ENCODE measurements at places on chromosomes 4 and X. TPM values are rescaled to one million over a fixed set of nuclear protein-coding genes. Genes with fewer than 3 reads are reported as not detected.

The RXFP1 gene
- not detected for total RNA-seq

The NOX1 gene
- not detected for total RNA-seq

The PLA2G12A gene
- 15.4 TPM for total RNA-seq

The AVPR2 gene
- total RNA-seq, result not detected

The NMU gene
- not detected for total RNA-seq

The PRICKLE3 gene
- total RNA-seq, result 14.8 TPM

The RHOXF1 gene
- not detected for total RNA-seq

The ZDHHC15 gene
- total RNA-seq, result not detected

The ZFP92 gene
- total RNA-seq, result 0.83 TPM

The RAB33A gene
- total RNA-seq, result 9.8 TPM

The CPE gene
- total RNA-seq, result 8.0 TPM

The MAP3K15 gene
- total RNA-seq, result 0.14 TPM

The PRR32 gene
- total RNA-seq, result not detected

The SMARCA1 gene
- 86.4 TPM for total RNA-seq

The FREM3 gene
- total RNA-seq, result not detected

The EXOC1L gene
- total RNA-seq, result not detected

The PAGE2 gene
- not detected for total RNA-seq

The CCDC160 gene
- 0.30 TPM for total RNA-seq

The TLR6 gene
- total RNA-seq, result 1.8 TPM

The MSL3 gene
- 13.4 TPM for total RNA-seq

The F8A2 gene
- not detected for total RNA-seq

The HSFX1 gene
- 0.89 TPM for total RNA-seq

The SHROOM2 gene
- 4.5 TPM for total RNA-seq

The CDKL2 gene
- total RNA-seq, result 0.88 TPM

The ATP11C gene
- total RNA-seq, result 47.5 TPM

The VEGFC gene
- total RNA-seq, result 31.5 TPM

The CT45A3 gene
- not detected for total RNA-seq

The SPACA5 gene
- total RNA-seq, result not detected

The SOWAHD gene
- 0.09 TPM for total RNA-seq

The CCDC149 gene
- 12.6 TPM for total RNA-seq

The COX7B2 gene
- total RNA-seq, result not detected

The ABHD18 gene
- 5.9 TPM for total RNA-seq

The COL4A6 gene
- total RNA-seq, result 17.7 TPM

The OPN1MW3 gene
- not detected for total RNA-seq

The KLKB1 gene
- total RNA-seq, result not detected

The CSAG3 gene
- not detected for total RNA-seq

The ANKRD50 gene
- 140 TPM for total RNA-seq

The RRH gene
- total RNA-seq, result not detected

The CTAG1B gene
- total RNA-seq, result not detected

The AIMP1 gene
- total RNA-seq, result 27.6 TPM

The PIN4 gene
- 6.5 TPM for total RNA-seq

The SYTL5 gene
- total RNA-seq, result 0.89 TPM

The MAGEB1 gene
- total RNA-seq, result not detected

The PDLIM3 gene
- 158 TPM for total RNA-seq
